ENCODE measurements at places on chromosomes 11 and 22.

DNA sequence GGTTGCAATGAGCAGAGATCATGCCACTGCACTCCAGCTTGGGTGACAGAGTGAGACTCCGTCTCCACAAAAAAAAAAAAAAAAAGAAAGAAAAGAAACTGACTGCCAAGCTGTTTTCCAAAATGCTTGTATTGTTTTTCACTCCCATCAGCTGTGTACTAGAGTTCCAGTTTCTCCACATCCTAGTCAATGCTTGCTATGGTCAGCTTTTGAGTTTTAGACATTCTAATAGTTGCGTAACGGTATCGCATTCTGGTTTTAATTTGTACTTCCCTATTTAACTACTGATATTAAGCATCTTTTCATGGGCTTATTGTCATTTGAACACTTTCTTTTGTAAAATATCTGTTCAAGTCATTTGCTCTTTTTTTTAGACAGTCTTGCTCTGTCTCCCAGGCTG is 55.7 kb downstream of the TSPAN18 start:
- DNase-seq, result no peak

- DNase-seq, result no peak
Observed at GRCh38 chr11:25612806-25613205, 719.1 kb upstream of the ANO3 start.

- no peak for DNase-seq
Observed at GRCh38 chr22:48975316-48975741, 852.3 kb downstream of the BRD1 start.

- no peak for DNase-seq
Observed at GRCh38 chr11:87174870-87175269, 137.1 kb downstream of the TMEM135 start.

GRCh38 chr11:71102251-71102995 is 150.0 kb downstream of the SHANK2 start:
- no peak for DNase-seq

DNA sequence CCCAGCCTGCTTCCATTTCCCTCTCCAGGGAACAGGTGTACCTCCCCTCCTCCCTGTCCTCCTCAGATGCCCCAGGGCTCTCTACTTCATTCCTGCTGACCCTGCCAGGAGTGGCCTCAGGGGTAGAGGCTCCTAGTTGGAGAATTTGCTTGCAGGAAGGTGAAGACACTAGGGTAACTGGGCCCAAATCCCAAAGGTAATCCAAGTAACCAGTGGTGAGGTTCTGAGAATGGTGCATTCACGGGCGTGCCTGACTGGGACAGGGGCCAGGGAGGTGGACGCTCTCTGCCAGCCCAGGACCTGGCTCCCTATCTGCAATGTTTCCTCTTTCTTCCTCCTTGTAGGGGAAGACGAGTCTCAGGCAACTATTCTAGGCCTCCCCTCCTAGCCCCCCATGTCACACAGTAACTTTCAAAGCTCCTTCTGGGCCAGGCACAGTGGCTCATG is 2.9 kb downstream of the SLC35C1 start:
- no peak for DNase-seq

GRCh38 chr22:36486619-36487384 is 5.4 kb upstream of the TXN2 start:
- DNase-seq, result no peak

DNA sequence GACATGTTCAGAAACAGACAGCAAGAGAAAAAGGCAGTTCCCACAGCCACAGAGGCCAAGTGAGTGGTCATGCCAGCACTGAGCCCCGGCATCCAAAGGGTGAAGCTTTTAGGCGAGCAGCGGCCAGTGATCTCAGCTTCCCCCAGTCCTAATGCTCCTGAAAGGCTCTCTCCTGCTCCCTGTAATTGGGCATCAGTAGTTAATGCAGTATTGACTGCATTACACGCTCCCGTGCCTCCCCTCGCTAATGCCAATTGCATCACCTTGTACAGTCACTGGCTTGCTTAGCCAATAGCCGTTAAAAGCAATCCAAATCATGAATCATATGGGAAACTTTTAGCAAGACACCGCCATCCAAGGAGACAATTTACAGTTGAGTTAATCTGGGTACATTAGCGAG is 4.9 kb downstream of the LMO1 start:
- DNase-seq, result peak; percentile 89

DNA sequence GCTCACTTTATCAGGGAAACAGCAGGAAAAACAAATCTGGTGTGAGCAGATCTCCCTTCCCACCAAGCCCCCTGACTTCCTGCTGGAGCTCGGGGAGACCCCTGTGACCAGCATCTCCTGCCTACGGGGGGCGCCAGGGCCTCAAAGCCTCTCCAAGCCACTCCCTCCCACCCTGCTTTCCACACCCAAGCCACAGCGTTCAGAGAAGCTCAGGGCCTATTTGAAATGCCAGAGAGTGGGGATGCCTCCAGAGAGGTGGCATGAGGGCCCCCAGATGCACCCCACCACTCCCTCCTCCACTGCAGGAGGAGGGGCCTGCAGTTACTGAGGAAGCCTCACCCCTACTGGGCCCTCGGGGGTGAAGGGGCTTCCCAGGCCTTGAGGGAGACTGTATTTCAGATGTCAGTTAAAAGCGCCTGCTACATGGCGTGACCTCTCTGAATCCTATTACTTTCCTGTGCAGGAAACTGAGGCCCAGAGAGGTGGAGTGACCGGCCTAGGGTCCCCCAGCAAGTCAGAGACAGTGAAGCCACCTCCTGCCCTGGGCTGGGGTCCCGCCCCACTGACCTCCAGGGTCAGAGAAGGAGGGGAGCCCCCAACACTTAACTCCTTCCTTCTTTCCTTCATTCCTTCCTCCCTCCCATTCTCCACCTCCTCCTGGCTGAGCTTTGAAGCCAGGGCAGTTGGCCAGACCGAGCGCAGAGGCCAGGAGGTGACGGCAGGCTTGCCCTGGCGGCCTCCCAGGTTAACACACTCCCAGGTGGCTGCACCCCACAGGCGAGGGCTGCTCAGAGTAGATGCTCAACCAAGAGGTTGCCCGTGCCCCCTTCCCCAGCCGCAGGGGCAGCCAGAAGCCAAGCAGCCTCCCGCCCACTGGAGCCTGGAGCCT is 6.0 kb upstream of the CDKN1C start:
- DNase-seq, result no peak

DNA sequence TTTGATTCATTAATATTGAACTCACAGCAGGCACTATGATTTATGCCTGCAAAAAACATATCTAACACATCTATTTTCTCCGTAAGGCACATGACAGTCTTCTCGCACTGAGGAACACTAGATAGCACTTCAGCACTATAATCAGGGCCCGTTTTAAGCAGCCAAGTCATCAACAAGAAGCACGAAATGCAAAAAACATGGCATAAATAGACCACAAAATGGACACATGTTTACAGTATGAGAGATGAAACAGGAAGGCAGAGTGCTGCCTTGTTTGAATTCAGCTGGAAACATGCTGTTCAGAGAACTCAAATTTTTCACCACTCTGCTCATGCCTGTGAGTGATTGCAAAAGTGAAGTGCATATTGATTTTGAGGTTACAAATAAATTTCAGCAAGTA is 205.8 kb upstream of the PDGFD start:
- no peak for DNase-seq

DNA sequence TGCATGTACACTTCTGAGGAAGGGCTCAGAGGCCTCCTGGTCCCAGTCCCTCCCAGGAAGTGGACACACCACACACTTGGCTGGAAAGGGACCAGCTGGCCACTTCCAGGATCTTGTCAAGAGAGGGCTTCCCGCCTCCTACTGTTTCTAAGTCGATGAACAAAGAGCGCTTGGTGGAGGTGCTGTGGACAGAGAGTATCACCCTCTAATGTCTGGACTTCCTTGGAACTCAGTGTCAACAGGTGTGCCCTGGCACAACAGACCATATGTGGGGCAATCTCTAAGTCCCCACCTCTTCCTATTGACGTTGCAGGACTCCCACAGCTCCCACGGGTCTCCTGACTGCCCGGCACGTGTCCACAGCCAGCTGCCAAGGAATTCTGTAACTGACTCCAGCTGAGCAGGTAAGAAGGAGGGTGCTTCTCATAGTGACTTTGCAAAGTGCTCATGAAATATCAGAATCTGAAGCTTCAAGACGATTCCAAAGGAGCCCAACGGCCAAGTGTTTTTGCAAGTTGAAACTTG is 16.1 kb downstream of the POU2AF1 start:
- no peak for DNase-seq

DNA sequence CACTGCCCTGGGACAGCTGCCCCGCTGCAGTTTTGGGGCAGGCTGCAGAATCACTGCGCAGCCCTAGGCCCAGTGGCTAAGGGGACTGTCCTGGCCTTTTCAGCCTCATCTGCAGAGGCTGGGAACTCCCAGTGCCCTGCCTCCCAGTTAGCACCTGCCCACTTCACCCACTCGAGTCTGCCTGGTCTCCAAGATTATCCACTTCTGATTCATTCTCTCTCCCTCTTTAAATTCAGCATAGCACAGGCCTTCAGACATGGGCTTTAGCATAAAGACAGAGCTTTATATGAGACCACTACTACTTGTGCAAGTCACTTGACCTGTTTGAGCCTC is 8.9 kb downstream of the DAGLA start:
- no peak for DNase-seq

DNA sequence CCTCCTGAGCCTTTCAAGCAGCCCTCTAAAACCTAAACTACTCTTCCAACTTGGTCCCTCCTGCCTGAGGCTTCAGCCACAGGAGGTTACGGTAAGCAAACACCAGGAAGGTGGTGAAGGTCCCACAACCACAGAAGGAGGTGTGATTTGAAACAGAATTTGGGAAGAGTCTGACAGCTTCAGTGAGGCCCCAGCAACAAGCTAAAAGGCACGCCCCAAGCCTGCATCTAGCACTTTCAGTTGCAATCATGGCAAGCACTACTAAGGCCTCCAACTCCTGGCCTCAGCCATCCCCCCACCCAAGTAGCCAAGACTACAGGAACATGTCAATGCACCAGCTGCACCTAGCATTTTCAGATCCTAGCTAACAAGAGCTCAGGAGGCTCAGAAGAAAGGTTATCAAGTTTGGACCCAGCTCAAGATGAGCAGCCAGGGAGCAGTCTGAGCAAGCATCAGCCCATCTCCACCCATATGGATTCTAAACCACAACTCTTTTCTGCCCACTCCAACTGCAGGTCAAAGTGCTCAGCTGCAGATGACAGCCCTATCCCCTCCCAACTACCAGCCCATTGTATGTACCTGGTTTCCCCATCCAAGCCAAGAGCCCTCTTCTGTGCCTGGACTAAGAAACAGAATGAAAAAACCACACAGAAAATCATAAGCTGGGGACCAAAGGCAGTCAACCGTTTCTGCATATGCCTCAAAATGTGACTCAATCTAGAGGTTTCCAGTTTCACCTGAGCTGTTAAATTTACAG is 10.4 kb upstream of the AHNAK start:
- no peak for DNase-seq

DNA sequence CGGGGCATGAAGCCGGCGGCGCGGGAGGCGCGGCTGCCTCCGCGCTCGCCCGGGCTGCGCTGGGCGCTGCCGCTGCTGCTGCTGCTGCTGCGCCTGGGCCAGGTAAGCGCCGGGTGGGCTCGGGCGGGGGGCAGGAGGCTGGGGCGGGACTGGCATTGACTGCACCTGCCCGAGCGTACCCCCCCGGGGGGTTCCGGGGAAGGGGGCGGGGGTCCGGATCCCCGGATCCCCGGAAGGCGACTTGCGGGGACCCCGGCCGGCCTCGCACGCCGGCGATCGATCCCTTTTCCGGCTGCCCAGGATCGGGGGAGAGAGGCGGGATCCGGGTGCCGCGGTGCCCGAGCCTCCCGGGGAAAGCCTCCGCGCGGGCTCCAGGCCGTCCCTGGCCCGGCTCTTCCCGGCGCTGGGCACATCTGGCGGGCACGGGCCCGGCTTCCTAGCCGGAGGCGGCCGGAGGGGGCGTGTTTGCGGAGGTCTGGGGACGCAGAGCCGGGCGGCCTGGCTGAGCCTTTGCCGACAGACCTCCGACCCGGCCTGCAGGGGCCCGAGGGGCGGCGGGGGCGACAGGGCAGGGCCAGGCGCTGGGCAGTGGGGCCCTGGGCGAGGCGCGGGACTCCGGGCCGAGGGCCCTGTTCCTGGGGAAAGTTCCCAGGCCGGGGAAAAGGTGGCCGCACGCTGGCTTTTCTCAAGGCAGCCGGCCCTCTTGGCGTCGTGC is 705 bp downstream of the PTPRJ start:
- DNase-seq, result peak; percentile 43

Measured in RWPE1 (cell line).